Heart right ventricle (tissue), 16 donors: ENCODE measurements at places on chromosomes 3 and 15. TPM values are rescaled to one million over a fixed set of nuclear protein-coding genes. Genes with fewer than 3 reads are reported as not detected.

- DNase-seq: peak; percentile 99
Measured at GRCh38 chr3:48556796-48557626, at the start of gene PFKFB4. TSS of gene PFKFB4 (minus strand) at chr3:48556803. CDS start at chr3:48556777, 26 bp downstream.

DNA sequence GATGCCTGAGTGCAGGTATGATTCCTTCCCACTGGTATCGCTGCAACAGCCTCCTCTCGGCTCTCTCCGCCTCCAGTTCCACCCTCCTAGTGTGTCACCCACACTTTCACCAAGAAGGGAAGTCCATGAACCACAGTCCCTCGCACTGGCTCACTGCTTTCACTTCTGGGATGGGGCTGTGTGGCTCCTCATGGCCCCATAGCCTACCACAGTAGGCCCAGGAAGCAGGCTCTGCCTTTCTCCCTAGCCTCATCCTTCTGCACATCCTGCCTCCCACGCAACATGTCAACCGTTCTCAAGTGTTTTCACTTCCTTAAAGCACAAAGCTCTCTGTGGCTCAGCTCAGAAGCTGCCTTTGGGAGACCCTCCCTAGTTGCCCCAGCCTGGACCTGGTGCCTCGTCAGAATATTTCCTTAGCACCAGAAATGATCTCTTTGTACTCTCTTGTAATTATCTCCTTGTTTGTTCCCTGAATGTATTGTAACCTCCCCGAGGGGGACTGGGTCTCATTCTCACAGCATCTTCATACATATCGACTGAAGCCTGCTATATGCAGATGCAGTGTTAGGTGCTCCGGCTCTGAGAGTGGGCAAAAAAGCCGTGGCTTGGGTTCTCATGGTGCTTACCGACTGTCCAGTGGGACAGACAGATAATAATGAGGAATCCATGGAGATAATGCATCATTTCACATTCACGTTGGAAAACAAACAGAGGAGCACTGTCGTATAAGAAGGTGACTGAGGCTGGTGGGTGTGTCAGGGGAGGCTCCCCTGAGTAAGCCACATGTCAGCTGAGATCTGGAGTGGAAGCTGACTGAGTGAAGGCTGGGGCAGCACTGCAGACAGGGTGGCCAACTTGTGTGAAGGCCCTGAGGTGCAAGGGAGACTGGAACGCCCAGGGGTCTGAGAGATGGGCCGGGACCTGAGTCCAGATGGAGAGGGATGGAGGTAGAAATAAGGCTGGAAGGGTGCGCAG is 107.1 kb downstream of the DGKG start:
- no peak for DNase-seq

DNA sequence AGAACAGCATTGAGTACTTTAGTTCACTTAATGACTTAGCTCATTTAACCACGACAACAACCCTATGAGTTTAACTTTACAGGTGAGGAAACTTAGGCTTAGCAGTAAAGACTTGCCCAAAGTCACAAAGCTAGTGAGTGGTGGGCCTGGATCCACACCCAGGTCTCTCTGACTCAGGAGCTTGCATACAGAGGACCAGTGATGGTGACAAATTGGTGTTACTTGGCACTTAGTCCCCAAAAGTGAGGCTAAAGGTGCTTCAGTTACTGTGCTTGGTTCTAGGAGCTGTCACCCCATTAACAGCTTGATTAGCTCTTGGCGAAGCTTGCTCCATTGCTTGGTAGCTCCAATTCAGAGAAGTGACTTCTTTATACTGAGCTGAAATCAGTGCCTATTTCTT is 6.1 kb downstream of the CELF6 start:
- no peak for DNase-seq

- DNase-seq: no peak
Measured at GRCh38 chr3:62723914-62724217, 151.3 kb downstream of the CADPS start.

The CFAP100 gene
- not detected for total RNA-seq

DNA sequence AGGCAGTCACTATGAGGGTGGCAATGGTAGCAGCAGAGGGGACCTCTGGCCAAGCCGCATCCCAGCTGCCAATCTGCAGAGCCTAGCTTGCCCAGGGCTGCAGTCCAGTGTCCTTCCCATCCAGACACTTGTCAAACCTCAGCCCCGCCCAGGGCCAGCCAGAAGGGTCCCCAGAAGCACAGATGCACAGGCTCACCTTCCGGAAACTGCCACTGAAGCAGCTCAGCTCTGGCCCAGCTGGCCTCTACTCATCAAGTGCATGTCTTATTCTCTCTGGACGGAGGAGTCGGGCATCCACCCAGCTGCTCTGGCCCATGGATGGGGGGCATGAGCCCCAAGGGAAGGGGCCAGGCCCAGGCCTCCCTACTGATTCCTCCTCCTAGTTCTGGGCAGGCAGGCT is 69.2 kb downstream of the DNAJB8 start:
- DNase-seq: no peak

- no peak for DNase-seq
Measured at GRCh38 chr3:18190646-18191045, 234.5 kb downstream of the SATB1 start.

The DGKG gene
- 75.7 TPM for total RNA-seq

DNA sequence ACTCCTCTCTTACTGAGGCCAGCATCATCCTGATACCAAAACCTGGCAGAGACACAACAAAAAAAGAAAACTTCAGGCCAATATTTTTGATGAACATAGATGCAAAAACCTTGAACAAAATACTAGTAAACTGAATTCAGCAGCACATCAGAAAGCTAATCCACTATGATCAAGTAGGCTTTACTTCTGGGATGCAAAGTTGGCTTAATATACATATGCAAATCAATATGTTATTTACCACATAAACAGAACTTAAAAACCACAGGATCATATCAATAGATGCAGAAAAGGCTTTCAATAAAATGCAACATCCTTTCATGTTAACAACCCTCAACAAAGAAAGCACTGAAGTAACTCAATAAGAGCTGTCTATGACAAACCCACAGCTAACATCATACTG is 414.5 kb upstream of the MCTP2 start:
- no peak for DNase-seq

The GOLGA6L7 gene
- not detected for total RNA-seq

The ACTC1 gene
- 17,444 TPM for total RNA-seq

DNA sequence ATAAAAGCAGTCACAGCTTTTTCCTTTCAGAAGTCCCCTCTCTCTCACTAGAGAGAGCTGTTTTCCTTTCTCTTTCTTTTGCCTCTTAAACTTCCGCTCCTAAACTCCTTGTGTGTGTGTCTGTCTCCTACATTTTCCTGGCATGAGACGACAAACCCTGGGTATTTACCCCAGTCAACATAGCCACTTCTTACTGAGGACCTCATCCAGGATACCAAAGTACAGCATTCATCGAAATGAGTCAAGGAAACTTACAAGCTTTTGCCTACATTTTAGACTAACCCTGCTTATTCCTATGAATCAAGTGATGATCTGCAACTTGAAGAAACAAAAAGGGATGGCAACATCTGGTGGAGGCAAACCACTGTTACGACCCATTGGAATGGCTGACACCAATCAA is 16.7 kb downstream of the PATL2 start:
- DNase-seq: no peak

The CDHR4 gene
- not detected for total RNA-seq

The LRRC58 gene
- 9.0 TPM for total RNA-seq

The ASB7 gene
- total RNA-seq: 4.4 TPM

The CSTA gene
- total RNA-seq: 0.55 TPM

- DNase-seq: no peak
Measured at GRCh38 chr15:82003916-82004315, 41.9 kb downstream of the MEX3B start.

DNA sequence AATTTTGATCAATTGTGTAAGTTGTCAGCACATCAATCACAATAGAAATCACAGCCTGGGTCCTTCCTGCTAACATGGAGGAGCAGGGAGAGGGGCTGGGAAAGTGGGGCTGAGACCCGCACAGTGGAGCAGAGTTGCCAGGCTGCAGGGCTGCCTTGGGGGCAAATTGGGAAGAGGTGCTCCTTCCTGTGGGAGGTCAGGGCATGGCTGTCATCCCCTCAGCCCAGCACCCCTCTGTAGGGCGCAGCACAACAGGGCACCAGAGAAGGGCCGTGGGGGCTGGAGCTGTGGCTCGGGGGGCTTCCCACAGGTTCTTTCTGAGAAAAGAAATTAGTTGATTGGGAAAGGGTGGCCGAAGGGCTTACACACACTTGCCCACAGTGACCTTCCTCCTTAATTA is 126.3 kb downstream of the NSMCE3 start:
- DNase-seq: no peak

- no peak for DNase-seq
Measured at GRCh38 chr3:85652360-85652759, 693.6 kb downstream of the CADM2 start.

GRCh38 chr3:119018690-119019463 is 15.8 kb downstream of the IGSF11 start:
- DNase-seq: peak; percentile 11

The GDPGP1 gene
- 12.4 TPM for total RNA-seq

The FAM81A gene
- total RNA-seq: 3.9 TPM

The ADPRH gene
- 8.7 TPM for total RNA-seq

DNA sequence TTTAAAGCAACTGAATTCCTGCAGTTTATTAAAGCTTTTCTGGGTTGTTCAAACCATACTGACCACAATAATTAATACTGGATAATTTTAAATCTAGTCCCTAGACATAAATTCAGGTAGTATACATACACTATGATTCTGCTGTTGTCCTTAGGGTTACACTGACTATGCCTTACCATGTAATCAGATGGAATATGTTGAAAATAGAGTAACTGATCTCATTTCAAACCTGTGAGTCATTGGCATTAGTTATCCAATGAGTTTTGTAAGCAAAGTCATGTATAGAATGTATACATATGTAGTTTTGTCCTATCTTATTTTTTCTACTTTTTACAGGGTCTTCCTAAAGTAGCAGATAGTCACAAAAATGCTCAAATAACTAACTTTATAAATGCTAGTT is 517.1 kb upstream of the CCDC54 start:
- DNase-seq: no peak

The KNG1 gene
- 0.42 TPM for total RNA-seq

The SCAMP5 gene
- 4.0 TPM for total RNA-seq

DNA sequence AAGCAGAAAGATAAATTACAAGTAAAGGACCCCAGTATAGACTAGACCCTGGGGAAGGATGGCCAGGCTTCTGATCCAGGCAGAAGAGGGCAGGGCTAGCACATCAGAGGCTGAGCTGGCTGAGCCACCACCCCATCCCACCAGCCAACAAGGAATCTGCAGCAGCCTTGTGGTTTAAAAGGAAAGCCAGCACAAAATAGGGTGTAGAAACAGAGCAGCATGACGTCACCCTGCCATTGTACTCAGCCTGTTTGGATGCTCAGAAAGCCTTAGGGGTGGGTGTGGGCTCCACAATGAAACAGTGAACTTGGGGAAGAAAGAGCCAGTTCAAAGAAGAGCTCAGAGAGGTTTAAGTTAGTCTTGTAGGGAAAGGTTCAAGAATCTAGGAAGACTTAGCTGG is 28.2 kb downstream of the DUOX1 start:
- DNase-seq: no peak

The GOLGA6L4 gene
- total RNA-seq: 1.5 TPM

- DNase-seq: no peak
Measured at GRCh38 chr3:35484929-35485530, 154.3 kb upstream of the ARPP21 start.

- DNase-seq: no peak
Measured at GRCh38 chr15:92934716-92935115, 34.6 kb downstream of the CHD2 start.

The ARL14 gene
- total RNA-seq: not detected

GRCh38 chr3:62700357-62700756 is 174.9 kb downstream of the CADPS start:
- no peak for DNase-seq

- DNase-seq: no peak
Measured at GRCh38 chr3:173796405-173796804, 398.9 kb downstream of the NLGN1 start.

GRCh38 chr3:44568561-44568960 is 13.6 kb downstream of the ZKSCAN7 start:
- no peak for DNase-seq

DNA sequence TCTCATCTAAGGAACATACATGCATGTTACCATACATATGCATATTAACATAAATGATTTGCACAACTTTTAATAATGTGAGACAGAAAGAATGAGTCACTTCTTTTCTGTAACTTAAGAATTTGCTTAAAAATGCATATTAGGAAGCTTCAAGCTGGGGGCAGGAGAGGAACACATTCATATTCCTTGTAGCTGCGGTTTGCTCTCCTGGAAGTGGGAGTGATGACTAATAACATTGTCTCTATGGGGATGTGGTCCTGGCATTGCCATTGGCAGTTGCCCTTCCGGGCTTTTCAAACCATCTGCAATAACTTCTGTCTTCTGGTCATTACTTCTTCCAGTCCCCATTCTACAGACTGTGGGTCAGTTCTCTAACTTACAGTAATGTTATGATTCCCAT is 15.6 kb downstream of the CHST2 start:
- no peak for DNase-seq

DNA sequence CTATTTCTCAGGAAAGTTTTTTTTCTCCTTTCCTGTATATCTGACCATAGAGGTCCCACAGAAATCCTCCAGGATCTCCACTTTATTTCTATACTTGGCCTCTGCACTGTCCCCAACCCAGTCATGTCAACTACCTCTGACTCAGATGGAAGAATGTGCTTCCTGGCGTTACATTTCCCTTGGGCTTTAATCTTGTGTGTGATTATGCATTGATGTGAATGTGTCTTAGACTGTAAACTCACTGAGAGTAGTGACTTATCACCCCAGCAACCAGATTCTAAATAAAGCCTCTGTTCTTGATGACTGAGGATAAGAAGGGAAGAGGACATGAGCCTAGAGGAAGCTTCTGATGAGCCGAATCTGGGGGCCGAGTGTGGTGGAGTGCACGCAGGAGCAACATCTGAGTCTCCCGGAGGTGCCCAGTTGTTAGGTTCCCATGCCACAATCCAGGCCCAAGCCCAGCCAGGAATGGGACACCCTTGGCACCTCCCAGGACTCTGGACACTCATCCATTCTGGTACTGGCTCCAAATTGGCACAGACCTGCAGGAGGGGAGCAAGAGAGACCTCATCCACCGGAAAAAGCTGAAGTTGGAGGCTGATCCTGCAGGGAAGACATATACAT is 32.1 kb upstream of the HEG1 start:
- DNase-seq: no peak

DNA sequence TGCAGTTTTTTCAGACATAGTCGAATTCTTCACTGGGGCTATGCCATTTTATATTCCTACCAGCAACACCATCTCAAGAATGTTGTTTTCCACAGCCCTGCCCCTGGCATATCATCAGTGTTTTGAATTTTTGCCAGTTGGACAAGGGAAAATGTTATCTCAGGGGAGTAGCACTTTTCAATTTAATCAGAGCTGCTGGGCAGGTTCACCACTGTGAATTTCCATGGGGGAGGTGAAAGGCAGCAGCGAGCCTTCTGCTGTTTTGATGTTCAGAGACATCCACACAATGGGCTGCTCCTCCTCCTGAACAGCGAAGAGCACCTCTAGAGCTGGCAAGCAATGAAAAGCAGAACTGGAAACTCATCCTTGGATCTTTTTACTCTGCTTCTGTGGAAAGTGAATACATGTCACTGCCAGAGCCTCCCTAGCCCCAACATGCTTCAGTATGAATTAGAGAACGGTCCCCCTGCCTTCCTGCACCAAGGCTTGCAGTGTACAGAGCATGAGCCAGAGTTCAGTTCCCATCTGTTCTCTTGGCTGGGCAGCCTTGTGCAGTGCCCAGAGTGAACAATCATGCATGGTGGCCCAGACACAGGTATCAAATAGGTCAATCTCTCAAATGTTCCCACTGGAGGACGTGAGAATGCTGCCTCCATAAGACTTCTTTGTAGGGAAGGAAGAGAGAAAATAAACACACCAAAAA is 56.1 kb upstream of the RAD18 start:
- DNase-seq: no peak

- DNase-seq: no peak
Measured at GRCh38 chr15:90597577-90597976, 67.9 kb downstream of the CRTC3 start.

- no peak for DNase-seq
Measured at GRCh38 chr3:5004319-5005152, 25.3 kb downstream of the BHLHE40 start.

The CAPN3 gene
- total RNA-seq: 10.6 TPM
